ENCODE measurements at places on chromosomes 12 and 14.

DNA sequence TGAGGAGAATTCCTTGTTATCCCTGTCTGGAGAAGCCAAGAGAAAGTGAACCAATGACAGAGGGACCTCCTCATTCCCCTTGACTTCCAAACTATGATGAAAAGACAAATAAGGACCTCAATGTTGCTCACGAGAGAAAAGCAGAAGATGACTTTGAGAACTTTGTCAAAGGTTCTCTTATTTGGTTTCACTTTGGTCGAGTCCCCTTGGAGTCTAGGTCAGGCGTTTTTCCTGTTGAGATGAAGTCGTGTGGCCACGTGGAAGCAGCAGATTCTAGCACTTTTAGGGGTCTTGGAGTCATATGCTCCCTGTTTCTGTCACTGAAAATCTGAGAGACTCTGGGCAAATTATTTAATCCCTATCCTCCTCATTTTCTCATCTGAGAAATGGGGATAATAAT lies 33.8 kb upstream of the COL2A1 start:
- DNase-seq: no peak

DNA sequence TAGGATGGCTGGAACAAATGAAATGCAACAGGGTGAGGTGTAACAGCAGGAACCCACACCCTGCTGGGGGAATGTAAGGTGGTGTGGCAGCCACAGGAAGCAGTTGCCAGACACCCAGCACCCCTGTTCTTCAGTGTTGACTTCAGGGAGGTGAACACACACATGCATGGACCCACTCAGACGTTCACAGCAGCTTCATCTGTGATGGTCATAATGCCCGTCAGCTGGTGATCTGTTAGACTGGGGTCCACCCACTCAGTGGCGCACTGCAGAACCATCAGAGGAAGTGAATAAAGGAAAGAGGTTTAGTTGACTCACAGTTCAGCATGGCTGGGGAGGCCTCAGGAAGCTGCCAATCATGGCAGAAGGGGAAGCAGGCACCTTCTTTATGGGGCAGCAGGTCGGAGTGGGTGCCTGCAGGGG lies 22.7 kb upstream of the TEX22 start:
- peak; percentile 50 for DNase-seq

- no peak for DNase-seq
These were observed 378.8 kb upstream of the FAR2 start for GRCh38 chr12:28770322-28770721.

- DNase-seq: no peak
These were observed 781 bp downstream of the ADGRD1 start for GRCh38 chr12:130954544-130954831.

GRCh38 chr14:88281447-88281846 lies 41.6 kb downstream of the KCNK10 start:
- DNase-seq: no peak

DNA sequence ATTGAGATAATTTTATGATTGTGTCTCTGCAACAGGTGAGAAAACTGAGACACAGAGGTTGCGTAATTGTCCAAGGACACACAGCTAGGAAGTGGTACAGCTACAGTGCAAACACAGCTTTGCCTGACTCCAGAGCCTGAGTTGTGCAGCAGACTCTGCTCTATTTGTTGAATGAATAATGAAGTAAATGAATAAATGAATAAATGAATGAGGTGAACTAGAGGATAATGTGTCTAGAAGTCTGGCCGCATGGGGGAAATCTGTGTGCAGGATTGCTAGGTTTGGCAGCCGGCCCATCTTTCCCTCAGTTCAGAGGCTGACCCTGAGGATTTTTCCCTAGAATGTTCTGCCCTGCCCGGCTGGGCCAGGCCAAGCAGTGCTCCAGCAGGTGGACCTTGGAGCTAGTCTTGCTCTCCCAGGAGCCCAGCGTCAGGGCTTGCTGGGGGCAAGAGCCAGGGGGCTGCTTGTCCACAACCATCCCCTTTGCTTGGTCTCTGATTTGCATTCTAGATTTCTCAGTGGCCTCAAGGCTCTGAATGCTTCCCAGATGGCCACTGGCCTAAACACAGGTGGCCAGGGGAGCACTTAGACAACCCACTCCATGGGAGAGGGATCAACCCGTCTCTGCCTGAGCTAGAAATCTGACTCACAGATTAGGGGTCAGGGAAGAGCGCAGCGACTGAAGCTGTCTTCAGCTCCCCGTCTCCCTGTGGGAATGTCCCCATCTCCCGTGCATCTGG lies 225.2 kb downstream of the C12orf75 start:
- no peak for DNase-seq

- DNase-seq: no peak
These were observed 408.9 kb upstream of the FBXO33 start for GRCh38 chr14:39841088-39841487.

- no peak for DNase-seq
These were observed 442 bp downstream of the FLVCR2 start for GRCh38 chr14:75578786-75579337.

- no peak for DNase-seq
These were observed 10.4 kb downstream of the MEG3 start for GRCh38 chr14:100836311-100836805.

GRCh38 chr12:56998981-56999380 lies 7.4 kb downstream of the ZBTB39 start:
- peak; percentile 61 for DNase-seq

GRCh38 chr14:34032720-34033119 lies 81.8 kb upstream of the EGLN3 start:
- DNase-seq: no peak

- DNase-seq: no peak
These were observed 44.8 kb downstream of the PLXNC1 start for GRCh38 chr12:94193168-94193567.

DNA sequence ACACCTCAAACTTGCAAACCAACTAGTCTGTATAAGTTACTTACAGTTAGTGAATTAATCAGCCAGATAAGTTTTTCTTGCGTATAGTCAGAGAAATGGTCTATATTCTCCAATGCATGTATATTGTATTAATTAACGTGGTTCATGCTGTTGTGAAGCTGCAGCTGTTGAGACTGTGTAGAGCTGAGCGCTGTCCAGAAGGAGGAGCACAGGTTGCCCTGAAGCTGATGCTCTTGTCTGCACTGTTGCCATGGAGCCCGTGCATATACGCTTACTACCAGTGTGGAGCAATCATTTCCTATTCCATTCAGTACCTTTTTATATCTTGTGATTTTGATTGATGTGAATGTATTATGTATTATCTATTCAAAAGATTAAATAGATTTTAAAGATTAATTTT lies 74.3 kb upstream of the ARID2 start:
- DNase-seq: peak; percentile 78

- DNase-seq: no peak
These were observed 216.4 kb downstream of the LRIG3 start for GRCh38 chr12:58703866-58704265.

DNA sequence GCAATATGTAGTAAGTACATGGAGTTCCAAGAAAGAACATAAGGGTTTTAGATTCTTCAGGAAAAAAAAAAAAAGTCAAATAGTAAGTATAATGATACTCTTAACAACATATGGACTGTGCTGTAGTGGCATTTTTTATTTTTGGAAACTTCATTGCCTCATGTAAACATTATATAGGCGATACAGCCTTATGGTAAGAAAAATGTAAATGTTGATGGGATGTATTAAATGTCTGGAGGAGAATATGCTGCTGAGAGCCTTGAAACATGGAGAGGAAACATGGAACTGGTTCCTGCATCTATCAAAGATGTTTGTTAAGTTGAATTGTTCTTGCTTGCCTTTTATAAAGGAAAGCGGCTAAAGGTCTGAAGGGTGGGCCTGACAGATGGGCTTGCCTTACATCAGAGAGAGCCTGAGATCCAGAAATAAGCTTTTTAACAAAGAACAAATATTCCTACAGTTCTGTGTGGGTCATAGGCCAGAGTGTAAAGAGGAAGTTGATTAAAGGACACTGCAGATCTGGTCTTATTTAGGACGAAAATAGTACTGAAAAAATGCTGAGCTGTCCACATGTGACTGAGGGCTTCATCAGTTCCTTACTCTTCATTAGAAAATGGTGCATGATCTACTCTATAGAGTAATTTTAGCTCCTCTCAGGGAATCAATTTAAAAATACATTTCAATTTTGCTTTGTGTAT lies 448.1 kb upstream of the DCN start:
- DNase-seq: no peak

DNA sequence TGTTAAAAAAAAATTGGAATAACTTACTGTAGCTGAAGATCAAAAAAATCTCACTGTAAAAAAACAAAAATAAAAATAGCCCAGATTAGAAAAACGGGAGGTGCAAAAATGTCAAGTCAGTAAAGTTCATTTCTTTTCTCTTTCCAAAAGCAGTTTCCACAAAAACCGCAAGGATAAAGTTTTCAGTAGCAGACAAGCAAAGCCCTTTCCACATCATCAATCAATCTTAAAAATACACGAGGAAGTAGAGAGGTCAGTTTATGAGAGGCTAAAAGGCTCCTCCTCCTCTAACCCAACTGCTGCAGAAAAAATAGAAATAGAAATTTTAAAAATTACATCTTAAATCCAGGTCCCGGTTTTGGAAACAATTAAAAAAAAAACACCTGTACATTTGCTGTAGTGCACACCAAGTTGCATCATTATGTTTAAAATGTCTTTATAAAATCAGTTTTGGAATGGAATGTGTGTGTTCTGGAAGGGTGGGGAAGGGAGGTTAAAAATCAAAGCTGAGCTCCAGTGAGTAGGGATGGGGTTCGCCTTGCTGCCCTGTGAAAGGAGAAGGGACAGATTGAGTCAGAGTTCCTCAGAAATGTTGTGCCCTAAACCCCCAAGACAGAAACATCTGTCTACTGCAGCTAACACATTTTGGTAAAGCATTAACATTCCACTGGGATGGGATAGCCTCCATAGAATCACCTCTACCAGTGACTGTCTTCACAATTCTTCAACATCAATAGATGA lies 5.8 kb downstream of the HNRNPC start:
- no peak for DNase-seq

GRCh38 chr12:129049917-129050316 lies 196.6 kb downstream of the GLT1D1 start:
- no peak for DNase-seq

GRCh38 chr14:64777461-64777860 lies 73.2 kb downstream of the PLEKHG3 start:
- DNase-seq: no peak

DNA sequence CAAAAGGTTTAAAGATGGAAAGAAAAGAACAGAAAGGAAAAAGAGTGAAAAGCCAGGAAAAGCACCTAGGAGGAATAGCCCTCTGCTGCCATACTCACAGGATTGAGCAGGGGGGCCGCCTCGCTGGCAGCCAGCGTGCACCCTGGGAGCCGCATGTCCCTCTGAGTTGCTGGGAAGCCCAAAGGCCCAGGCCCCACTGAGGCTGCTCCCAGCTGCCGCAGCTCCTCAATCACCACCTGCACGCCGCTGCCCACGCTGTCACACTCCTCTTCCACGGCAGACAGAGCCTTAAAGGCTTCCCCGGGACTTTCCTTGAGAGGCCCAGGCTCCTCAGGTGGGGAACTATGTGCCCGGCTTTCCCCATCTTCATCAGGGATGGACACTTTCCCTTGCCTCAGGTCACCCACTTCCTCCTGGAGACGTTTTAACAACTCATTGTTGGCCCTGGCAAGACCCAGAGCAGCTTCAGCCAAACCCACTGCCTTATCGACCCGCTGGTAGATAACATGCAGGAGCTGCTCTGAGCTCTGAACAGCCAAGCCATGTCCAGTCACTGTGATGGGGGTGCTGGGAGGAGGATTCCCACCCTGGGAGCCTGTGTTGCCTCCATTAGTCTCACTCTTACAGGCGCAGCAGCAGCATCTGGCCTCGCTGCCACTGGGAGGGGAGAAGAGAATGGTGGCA lies 11.5 kb downstream of the C14orf93 start:
- no peak for DNase-seq

DNA sequence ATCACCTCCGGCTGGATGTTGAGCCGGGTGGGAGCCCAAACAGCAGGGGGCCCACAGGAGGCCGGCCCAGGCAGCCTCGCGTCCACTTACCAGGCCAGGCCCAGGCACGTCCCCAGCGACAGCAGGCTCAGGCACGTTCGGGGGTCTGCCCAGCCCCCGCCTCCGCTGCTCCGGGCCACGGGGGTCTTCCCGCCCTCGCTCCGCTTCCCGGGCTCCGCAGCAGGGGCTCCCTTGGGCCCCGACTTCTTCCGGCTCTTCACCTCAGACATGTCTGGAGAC lies 216 bp downstream of the IKBIP start:
- no peak for DNase-seq

- DNase-seq: no peak
These were observed 6.0 kb downstream of the DDX24 start for GRCh38 chr14:94075008-94075407.

DNA sequence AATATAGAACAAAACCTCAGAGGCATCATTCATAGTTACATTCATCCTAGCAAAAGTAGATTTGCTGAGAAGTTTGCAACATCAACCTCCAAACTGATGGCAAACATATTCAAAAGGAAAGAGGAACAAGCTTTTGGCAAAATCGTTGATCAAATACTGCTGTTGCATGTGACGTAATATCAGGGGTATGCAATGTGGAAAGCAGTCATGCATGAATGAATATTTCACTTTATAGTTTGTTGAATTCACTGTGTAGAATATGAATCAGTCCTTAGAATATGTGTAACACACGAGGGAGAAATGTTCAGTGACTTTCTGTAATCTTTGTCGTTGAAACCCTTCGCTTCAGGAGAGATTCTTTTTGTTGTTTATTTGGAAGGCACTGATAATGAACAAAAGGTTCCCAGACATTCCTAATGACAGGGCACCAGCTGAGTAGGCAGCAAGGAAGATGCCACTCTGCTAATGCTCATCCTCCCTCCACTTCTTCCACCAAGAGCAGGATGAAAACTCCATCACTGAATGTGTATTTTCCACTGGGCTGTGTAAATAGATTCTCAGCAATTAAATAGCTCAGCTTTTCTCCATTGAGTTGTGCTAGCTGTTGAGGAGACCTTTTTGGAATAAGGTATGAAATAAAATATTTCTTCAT lies 126.1 kb downstream of the PELI2 start:
- no peak for DNase-seq

DNA sequence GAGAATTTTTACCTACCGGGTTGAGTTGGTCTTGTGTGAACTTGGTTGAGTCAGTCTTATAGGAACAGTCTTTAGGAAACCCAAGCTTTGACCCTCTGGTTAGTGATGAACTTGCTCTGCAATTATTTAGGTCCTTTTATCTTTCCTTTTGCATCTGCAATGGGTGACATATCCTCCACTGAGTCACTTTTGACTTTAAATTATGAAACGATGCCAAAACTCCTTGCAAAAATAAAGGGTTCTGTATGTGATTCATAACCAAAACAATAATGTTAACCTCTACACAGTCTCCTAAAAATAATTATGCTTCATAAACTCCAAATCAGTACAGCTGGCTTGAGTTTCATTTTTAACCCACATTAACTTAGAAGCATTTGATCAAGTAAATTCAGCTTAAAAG lies 979.4 kb downstream of the GALC start:
- no peak for DNase-seq

GRCh38 chr14:105087963-105088811 lies 23.0 kb upstream of the GPR132 start:
- no peak for DNase-seq

GRCh38 chr12:95571369-95571768 lies 20.1 kb upstream of the USP44 start:
- no peak for DNase-seq

GRCh38 chr14:92093320-92093719 lies 13.1 kb downstream of the ATXN3 start:
- no peak for DNase-seq

GRCh38 chr14:49427117-49427516 lies 159.1 kb downstream of the RPS29 start:
- no peak for DNase-seq

- DNase-seq: no peak
These were observed 135.0 kb upstream of the HIF1A start for GRCh38 chr14:61560323-61560722.
